Activated B cell treated with CpG ODN at 0.5 μM for 24 hours (primary cell): ENCODE measurements at places on chromosomes 1 and 21. TPM values are rescaled to one million over a fixed set of nuclear protein-coding genes. Genes with fewer than 3 reads are reported as not detected.

Gene FAM151A
- not detected in 2 replicates for total RNA-seq

Gene PLCH2
- total RNA-seq: 6.0 and 6.1 TPM in 2 replicates

Gene RPS6KC1
- 12.9 and 13.0 TPM in 2 replicates for total RNA-seq

Gene CDC73
- 55.9 and 59.1 TPM in 2 replicates for total RNA-seq

Gene NEXN
- 0.46 and 0.73 TPM in 2 replicates for total RNA-seq

Gene ANGPTL3
- not detected in 2 replicates for total RNA-seq

Gene TTF2
- 33.4 and 37.7 TPM in 2 replicates for total RNA-seq

Gene SERPINC1
- 0.24 TPM in 2 replicates for total RNA-seq

Gene PROX1
- total RNA-seq: 1.00 and 1.7 TPM in 2 replicates

Gene FCER1G
- 0.60 and 0.69 TPM in 2 replicates for total RNA-seq

Gene PDC
- not detected in 2 replicates for total RNA-seq

Gene GUCA2A
- not detected in 2 replicates for total RNA-seq

Gene FCRLB
- total RNA-seq: 2.1 and 2.4 TPM in 2 replicates

Gene WNT4
- total RNA-seq: 6.5 and 7.9 TPM in 2 replicates

Gene RPS27
- 3,463 and 4,673 TPM in 2 replicates for total RNA-seq

Gene KCNK1
- not detected in 2 replicates for total RNA-seq

Gene ERI3
- 36.2 and 37.9 TPM in 2 replicates for total RNA-seq

Gene LCE1B
- not detected in 2 replicates for total RNA-seq

Gene NUP210L
- 0.22 and 0.27 TPM in 2 replicates for total RNA-seq

Gene SLAMF9
- total RNA-seq: not detected in 2 replicates

Gene RPE65
- not detected in 2 replicates for total RNA-seq
